ENCODE measurements at places on chromosomes 1 and 21.

GRCh38 chr1:246096356-246096755 is 410.7 kb downstream of the SMYD3 start:
- DNase-seq: no peak

DNA sequence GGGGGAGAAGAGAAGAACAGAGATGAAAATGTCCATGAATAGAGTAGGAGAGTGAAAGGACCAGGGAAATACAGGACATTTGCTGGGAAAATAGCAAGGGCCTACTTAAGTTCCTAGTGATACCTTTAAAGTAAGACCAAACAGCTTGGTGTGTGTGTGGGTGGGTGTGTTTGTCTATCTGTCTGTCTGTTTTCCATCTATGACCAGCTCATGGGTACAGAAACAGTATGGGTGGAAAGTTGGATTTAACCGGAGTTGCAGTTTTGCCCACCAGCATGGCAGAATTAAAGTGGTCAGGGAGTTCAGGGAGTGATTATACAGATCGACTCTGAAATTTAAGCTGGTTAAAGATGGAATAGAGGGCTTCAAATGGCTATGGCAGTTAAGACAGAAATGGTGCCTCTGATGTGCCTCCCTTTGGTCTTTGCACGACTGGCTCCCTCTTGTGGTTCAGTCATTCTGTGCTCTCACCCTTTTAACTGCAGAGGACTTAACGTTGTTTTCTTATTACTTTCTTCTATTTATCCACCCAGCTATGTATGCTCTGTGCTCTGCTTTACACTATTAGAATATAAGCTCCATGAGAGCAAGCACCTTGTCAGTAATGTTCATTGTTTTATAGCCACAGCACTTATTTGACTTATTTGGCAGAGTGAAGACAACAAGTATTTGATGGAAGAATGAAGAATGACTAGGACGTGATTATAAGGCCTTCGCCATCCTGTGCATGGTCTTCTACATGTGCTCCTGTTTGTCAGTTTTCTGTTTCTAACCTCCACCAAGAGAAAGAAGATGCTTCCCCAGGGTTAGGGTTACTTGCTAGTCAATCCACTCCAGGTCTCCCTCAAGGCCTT is 72.7 kb upstream of the AK4 start:
- DNase-seq: peak; percentile 67

- no peak for DNase-seq
Observed at GRCh38 chr1:29218223-29218622, 12.5 kb downstream of the MECR start.

DNA sequence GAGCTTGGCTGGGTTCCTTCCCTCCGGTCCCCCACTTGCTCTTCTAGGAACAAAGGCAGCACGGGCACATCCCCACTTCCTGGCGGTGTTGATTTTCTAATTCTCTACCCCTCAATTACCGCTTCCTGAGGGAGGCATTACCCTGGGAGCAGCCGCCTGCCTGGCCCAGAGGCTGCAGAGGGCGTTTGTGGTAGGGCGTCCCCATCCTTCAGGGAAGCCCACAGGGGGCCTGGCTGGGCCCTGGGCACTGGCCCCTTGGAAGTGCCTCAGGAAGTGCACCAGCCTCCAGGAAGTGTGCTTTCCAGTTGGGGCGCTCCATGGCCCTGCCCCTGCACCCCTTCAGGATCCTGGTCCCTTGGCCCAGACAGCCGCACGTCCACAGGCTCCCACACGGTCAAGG is 42.1 kb upstream of the CASZ1 start:
- no peak for DNase-seq

DNA sequence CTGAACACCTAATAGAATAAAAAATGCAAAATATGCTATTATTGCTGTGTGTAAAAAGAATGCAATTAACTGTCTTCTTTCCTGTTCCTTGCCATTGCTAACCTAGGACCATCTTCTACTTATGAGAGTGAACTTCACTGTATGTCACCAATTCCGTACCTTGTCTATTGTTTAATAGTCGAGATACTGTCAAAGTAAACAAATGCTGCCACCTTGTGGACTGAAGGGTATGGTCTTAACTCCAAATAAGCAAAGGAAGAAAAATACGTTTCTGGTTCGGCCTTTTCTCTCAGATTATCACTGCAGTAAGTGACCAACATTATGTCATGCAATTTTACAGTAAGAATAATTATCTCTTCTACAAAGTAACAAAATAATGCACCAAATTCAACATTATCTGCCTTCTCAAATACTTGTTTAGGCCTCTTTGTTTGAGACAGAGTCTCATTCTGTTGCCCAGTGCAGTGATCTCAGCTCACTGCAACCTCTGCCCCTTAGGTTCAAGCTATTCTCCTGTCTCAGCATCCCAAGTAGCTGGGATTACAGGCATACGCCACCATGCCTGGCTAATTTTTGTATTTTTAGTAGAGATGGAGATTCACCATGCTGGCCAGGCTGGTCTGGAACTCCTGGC is 133.4 kb downstream of the COP1 start:
- peak; percentile 83 for DNase-seq

GRCh38 chr1:14365301-14365988 is 233.0 kb upstream of the KAZN start:
- DNase-seq: no peak

DNA sequence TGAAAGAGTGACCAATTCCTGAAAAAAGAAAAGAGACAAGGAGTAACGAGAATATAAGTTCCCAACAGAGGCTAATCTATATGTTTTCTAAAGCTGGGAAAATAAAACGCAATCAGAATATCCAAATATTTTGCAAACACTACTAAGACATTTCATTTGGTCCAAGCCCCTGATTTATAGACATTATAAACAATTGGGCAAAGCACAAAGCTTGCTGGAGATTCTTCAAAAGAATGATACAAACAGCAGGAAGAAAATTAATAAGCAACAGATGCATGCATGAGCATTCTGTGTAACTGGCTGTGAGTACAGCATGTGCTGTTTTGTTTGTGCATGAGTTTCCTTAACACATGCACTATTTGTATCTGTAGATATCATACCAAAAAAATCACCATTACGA is 552.9 kb downstream of the LTN1 start:
- DNase-seq: no peak

- DNase-seq: no peak
Observed at GRCh38 chr1:115810609-115811008, 30.3 kb downstream of the NHLH2 start.

DNA sequence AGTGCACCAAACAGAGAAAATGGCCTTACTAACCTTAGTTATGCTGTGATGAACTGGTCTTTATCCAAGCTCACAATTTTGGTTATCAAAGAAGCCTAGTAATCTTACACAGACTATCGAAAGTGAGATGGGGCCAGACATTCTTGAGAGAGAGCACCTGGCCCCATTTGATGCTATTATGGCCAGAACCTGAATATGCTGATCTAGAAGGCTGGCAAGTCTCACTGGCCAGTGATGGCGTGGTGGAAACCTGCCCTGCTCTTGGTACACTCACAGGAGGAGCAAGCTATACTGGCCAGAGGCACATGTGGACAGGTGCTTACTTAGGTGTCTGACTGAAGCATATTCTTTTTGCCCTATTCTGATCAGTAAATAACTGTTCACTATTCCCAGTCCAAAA is 357.8 kb upstream of the ZRANB2 start:
- no peak for DNase-seq

DNA sequence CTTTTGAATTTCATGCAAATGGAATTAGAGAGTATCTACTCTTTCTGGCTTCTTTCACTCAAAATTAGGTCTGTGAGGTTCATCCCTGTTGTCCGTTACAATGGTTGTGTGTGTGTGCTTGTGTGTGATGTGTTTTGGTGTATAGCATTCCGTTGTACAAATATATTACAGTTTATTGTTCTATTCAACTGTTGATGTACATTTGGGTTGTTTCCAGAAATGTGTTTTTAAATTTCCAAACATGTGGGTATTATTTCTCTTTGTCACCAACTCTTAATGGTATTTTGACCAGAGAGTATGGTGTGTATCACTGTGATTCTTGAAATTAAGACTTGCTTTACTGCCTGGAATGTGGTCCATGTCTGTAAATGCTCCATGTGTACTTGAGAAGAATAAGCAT is 16.8 kb upstream of the HCRTR1 start:
- DNase-seq: no peak

All from dermis microvascular lymphatic vessel endothelial cell (primary cell).